ENCODE measurements at places on chromosomes 12 and 14.

DNA sequence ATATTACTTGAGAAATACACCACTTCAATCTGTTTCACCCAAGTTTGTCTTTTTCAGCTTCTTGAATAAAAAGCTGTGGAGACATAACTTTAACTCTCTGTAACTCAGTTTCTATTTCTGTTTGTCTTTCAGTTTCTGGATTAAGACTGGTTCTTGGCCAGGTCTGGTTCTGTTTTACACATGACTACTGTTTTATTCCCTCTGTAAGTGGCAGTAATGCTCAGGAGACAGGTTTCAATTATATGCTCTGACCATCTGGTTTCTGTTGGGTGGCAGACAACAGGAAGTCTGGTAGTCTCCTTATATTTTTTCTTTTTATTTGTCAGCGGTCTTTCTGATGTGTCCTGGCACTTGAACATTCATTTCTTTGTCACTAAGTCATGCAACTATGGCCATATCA is 102.9 kb downstream of the RPS29 start:
- no peak for DNase-seq

DNA sequence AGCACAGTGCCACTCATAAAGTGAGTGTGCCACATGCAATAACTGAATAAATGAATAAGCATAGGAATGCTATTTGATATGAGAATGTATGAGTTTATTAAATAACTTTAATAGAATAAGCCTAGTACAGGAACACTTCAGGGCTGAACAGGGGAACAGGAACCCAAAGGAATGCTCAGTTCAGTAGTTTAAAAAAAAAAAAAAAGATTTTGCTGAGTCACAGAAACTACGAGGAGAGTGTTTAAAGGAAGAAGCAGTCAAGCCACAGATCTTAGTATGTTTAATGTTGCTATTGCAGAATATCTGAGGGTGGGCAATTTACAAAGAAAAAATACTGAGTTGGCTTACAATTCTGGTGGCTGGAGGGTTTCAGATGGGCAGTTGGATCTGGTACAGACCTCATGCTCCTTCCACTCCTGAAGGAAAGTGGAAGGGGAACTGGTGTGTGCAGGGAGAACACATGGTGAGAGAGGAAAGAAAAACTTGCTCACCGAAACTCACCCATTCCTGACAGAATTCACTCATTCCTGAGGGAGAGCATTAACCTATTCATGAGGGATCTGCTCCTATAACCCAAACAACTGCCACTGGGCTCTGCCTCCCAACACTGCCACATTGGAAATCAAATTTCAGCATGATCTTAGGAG is 880.3 kb upstream of the MGAT4C start:
- DNase-seq = peak; percentile 60

GRCh38 chr14:94292526-94292871 is 569 bp downstream of the SERPINA10 start:
- DNase-seq = no peak

DNA sequence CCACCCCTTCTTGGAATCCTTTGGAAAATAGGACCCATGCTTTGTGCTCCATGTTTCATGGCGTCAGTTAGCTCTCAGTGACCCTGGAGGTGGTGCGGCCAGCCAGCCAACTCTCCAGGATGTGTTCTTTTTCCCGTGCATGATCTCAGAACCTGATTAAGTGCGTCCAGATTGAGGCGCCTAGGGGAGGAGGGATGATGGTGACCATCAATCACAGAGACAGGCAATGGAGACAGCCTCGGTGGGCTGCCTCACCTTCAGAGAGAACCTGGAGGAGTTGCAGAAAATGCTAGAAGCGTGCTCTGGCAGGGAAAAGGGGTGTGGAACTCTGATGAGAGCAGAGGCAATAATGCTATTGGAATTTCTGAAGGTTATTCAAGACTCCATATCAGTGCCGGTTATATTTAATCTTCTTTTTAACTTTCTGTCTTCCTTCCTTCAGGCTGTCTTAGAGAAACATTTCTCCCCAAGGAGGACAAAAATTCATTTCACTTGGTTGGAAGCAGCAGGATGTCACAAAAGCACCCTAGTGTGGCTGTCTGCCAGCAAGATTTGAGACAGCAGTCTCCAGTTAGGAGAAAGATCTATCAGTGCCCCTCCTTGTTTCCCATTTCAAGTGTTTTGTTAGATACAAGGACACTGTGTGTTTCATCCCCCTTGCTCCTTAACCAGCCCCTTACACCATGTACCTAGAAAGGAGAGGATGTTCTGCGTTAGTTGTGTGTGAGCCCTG is 53.3 kb upstream of the IGF1 start:
- peak; percentile 21 for DNase-seq

DNA sequence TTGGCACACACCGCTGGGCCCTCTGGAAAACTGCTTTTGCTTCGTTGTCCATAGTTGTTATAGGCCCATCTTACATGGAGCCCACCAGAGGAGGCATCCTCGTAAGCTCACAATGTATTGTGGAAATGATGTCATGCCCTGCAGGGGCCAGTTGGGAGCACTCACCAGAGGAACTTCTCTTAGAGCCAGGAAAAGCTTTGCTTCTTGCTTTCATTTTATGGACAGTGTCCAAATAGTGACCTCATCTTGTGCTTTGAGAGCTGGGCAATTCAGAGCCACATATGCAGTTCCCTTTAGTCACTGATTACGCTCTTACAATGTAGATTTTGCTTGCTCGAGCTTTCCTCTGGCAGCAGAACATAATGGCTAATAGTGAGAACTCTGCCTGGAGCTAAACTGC is 275.6 kb downstream of the AACS start:
- DNase-seq = peak; percentile 70

DNA sequence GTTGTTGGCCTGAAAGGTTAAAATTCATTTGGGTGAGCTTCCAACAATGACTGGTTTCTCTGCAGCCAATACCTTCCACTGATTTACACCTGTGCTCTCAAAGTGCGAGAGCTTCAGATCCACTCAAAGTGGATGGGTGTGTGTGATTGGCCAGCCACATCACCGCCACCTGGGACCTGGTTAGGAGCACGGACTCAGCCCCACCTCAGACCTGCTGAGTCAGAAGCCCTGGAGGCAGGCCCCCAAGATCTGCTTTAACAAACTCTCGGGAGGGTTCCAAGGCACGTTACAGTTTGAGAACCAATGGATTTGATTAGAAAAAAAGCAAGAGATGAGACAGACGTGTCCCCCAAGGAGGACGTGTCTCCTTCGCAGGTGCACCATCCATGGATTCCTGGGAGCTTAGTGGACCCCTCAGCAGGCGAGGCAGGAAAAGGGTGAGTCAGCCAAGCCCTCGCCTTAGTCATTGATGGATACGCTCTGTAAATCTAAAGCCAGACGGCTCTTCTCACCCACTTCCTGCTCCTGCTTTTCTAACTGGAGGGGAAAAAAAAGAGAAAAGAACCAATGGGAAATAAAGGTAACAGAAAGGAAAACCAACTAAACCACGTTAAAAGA is 24.5 kb downstream of the FZD10 start:
- DNase-seq = peak; percentile 77

- DNase-seq = peak; percentile 73
Observed at GRCh38 chr14:23056956-23057756, at the start of gene CDH24. TSS of gene CDH24 (minus strand) at chr14:23057520. CDS start at chr14:23055733, 1,787 bp downstream.

- no peak for DNase-seq
Observed at GRCh38 chr12:127178052-127178451, 1088.9 kb upstream of the TMEM132C start.

GRCh38 chr14:92935446-92935845 is 12.5 kb downstream of the CHGA start:
- no peak for DNase-seq

- no peak for DNase-seq
Observed at GRCh38 chr12:72888693-72889092, 616.5 kb downstream of the TRHDE start.

DNA sequence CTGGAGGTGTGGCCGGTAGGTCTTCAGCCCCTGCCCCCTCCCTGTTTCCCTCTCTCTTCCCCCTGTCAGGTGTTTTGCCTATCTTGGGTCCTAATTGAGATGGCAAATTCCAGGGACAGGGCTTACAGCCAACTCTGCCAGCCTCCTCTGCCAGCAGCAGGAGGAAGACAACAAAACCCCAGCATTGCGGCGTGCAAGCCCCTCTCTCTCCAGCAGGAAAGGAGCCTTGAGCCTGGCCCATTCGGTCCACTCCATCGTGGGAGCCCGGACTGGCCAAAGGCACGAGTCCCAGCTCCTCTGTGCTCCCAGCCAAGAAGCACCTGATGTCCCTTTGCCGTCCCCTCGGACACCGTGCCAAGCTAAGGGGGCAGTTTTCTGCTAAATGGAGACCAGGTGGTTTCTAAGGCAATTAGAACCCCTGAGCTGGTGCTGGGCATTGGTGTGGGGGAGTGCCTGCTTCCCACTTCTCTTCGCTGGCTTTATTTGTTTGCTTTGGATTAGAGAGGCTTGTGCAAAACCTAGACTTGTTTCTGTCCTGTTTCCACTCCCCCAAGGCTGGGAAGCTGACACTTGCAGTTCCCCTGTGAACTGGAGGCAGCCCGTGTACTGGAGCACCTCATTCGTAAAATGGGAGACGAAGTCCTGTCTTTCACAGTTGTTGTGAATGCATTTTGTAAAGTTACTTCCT is 57.1 kb upstream of the LHX5 start:
- DNase-seq = no peak

- DNase-seq = no peak
Observed at GRCh38 chr14:103312006-103312635, 21.9 kb upstream of the EIF5 start.

GRCh38 chr14:100950024-100950423 is 46.5 kb upstream of the RTL1 start:
- peak; percentile 16 for DNase-seq

DNA sequence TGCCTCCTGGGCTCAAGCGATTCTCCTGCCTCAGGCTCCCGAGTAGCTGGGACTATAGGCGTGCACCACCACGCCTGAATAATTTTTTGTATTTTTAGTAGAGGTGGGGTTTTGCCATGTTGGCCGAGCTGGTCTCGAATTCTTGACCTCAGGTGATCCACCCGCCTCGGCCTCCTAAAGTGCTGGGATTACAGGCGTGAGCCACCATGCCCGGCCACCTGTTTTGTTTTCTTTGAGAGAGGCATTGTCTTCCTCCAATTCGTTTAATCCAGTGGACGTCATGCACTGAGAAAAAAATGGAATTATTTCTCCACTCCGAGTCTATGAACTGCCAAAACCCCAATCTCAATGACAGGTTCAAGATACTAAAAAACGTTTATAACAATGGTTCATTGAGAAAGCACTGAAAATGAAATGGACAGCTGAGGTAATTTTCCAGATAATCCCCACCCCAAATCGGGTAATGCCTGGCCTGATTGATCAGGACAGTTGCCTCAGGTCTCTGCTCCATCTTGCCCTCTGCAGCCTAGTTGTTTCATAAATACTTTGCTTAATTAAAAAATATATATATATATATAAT is 132.7 kb upstream of the PARP11 start:
- DNase-seq = no peak

- DNase-seq = no peak
Observed at GRCh38 chr14:67060546-67060945, 128.7 kb upstream of the GARIN2 start.

DNA sequence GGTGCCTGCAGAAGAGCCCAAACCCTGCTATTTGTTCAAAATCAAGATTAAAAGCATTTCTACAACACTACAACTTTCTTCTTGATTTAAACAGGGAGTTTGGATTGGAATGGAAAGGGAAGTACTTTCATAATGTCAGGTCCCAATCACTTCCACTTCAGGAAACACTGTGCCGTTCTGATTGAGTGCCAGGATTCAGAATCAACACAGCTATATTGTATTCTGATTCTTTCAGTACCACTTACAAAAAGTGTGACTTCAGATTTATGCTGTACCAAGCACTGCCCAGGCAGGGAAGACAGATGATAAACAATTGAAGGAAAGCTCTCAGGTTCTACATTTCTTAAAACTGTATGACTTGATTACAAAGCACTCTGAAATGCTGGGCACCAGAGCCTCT is 3.2 kb downstream of the TDP1 start:
- DNase-seq = no peak

- DNase-seq = peak; percentile 93
Observed at GRCh38 chr14:89540830-89541470, 123.9 kb upstream of the FOXN3 start.

GRCh38 chr12:101759396-101760047 is 20.3 kb upstream of the SYCP3 start:
- DNase-seq = peak; percentile 31

DNA sequence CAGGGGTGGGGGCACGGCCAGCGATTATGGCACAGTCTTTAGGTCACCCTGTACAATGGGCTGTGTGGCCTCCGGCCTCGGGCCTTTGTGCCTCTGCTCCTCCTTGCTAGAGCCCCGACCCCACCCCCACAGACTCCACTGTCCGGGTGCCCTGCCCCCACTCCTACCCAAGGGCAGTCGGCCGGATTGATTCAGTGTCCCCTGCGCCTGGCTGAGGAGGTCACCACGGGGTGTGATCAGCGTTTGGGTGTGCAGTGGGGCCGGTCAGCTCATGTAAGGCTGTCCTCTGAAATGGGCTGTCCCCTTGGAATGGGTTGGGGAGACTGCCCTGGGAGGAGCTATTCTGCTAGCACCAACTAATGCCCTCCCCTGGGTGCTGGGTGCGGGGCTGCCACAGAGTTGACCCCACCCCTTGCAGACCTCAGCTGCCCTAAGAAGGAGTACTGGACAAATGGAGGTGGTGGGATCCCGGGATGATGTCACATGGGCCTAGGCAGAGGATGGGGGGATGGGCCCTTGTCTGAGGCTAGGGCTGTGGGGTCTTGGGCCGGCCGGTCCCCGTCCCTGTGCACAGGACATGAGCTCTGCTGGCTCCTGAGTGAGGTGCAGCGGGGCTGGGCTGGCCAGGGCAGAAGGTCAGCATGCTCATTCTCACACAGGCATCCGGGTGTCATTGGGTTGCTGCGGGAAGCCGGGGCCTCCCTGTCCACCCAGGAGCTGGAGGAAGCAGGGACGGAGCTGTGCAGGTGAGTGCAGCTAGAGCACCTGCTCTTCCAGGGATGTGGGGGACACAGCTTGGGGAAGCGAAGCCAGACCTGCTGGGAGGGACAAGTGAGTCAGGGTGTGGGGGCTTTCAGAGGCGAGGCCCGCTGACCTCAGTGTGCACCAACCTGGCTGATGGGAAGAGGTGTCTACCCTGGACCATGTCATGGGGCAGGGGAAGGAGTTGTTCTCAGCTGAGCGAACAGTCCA is 23.4 kb downstream of the ASPG start:
- no peak for DNase-seq

GRCh38 chr12:80053051-80053790 is 46.1 kb upstream of the OTOGL start:
- DNase-seq = peak; percentile 83

- DNase-seq = no peak
Observed at GRCh38 chr12:44829045-44829444, 47.1 kb downstream of the NELL2 start.

DNA sequence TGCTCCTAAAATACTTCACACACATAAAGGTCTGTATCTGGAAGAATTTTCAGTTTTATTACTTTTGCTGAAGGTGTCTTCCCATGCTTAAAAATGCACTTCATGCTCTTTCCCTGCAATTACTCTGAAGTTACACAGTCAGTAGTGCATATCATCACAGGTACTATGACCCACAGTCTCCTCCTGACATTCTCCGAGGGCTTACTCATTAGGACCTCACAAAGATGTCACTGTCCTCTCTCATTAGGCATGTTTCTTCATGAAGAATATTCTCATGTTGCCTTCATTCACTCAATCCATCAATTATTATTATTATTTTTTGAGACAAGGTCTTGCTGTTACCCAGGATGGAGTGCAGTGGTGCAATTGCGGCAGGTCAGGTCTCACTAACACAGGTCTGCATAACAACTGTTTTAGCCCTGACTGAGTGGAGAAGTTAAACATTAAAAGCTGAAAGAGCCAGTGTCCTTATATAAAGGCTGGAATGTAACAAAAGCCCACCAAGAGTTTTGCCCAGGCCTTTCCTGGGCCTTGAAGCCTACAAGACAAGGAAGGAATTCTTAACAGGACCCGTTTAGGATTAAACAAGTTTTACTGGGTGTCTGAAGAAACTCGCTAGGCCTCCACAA is 119.5 kb upstream of the WSCD2 start:
- no peak for DNase-seq

Measured in fibroblast of skin of right biceps (primary cell).